ENCODE measurements at places on chromosomes 6 and 20. TPM values are rescaled to one million over a fixed set of nuclear protein-coding genes. Genes with fewer than 3 reads are reported as not detected.

KCNK5 gene
- total RNA-seq, result 0.15 TPM

NANP gene
- 5.5 TPM for total RNA-seq

NKAPL gene
- 1.3 TPM for total RNA-seq

SLC17A2 gene
- total RNA-seq, result not detected

CCN6 gene
- not detected for total RNA-seq

LAMP5 gene
- not detected for total RNA-seq

SF3B5 gene
- 322 TPM for total RNA-seq

CTAGE9 gene
- total RNA-seq, result under 0.01 TPM

ADGRF1 gene
- total RNA-seq, result not detected

RAET1E gene
- not detected for total RNA-seq

NDUFAF4 gene
- 10.4 TPM for total RNA-seq

SPACA1 gene
- not detected for total RNA-seq

FOXF2 gene
- 16.4 TPM for total RNA-seq

TREM2 gene
- total RNA-seq, result not detected

CRIP3 gene
- total RNA-seq, result not detected

DST gene
- 63.4 TPM for total RNA-seq

ZBTB2 gene
- 7.7 TPM for total RNA-seq

BPI gene
- not detected for total RNA-seq

CLDN20 gene
- not detected for total RNA-seq

HMGCLL1 gene
- 0.34 TPM for total RNA-seq

EYA2 gene
- 1.0 TPM for total RNA-seq

WFDC10B gene
- not detected for total RNA-seq

TRIM26 gene
- 29.6 TPM for total RNA-seq

SLC22A7 gene
- total RNA-seq, result not detected

TSPO2 gene
- not detected for total RNA-seq

KCNQ5 gene
- total RNA-seq, result 0.30 TPM

NOX3 gene
- not detected for total RNA-seq
